ENCODE measurements at places on chromosomes 2 and 18.

GRCh38 chr18:22318745-22319407, 98.8 kb downstream of the CTAGE1 start:
- no peak for DNase-seq

GRCh38 chr2:114119862-114120261, 230.0 kb downstream of the ACTR3 start:
- DNase-seq: no peak

- no peak for DNase-seq
Measured at GRCh38 chr2:234318361-234318760, 178.5 kb downstream of the ARL4C start.

DNA sequence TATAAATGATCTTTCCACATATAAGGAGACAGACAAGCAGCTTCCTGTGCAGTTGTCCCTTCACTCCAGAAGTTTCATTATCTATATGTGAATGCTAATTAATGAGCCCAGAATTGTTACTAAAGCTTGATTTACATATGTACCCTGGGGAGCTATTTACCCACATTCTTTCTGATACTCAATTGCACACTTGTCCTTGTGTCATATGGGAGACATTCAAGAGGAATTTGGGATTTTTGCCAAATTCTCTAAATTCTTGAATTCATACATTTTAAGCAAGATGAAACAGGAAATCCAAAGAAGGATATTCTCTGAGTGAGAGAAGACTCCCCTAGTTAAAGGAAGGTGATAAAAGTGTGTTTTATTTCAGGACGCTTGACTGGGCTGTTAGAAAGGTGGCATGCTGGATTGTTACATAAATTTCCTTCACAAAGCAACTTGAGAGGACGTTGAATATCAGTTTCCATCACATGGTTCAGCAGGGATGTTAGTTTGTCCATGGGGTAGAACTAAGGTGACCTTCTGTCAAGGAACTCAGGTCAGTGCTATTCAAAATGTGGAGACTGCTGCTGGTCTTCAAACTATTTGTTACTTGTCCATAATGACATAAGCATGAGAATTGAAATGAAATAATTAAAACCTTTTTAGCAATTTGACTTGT, 368.2 kb downstream of the IRS1 start:
- no peak for DNase-seq

- no peak for DNase-seq
Measured at GRCh38 chr2:133833746-133834145, 265.5 kb upstream of the NCKAP5 start.

DNA sequence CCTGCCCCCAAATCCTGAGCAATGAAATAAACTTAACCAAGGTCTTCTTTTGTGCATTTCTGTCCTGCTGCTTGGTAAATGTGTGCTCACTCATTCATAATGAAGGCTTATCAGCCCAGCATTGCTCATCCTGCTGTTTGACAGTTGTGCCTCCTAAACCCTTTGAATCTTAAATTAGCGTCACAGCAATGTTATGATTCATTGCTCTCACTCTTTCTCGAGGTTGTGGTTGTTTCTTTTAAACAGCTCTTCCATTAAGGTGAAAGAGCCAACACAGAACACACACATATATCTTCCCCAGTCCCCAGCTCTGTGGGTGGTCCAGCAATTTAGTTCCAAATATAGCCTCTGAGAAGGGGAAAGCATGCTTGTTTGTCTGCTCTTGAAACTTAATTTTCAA, 84.0 kb downstream of the EVA1A start:
- DNase-seq: peak; percentile 2
